Upper lobe of left lung (tissue), 6 donors: ENCODE measurements at places on chromosomes 3 and 15. TPM values are rescaled to one million over a fixed set of nuclear protein-coding genes. Genes with fewer than 3 reads are reported as not detected.

C15orf61 gene
- total RNA-seq, result 2.7 TPM

PP2D1 gene
- not detected for total RNA-seq

DNA sequence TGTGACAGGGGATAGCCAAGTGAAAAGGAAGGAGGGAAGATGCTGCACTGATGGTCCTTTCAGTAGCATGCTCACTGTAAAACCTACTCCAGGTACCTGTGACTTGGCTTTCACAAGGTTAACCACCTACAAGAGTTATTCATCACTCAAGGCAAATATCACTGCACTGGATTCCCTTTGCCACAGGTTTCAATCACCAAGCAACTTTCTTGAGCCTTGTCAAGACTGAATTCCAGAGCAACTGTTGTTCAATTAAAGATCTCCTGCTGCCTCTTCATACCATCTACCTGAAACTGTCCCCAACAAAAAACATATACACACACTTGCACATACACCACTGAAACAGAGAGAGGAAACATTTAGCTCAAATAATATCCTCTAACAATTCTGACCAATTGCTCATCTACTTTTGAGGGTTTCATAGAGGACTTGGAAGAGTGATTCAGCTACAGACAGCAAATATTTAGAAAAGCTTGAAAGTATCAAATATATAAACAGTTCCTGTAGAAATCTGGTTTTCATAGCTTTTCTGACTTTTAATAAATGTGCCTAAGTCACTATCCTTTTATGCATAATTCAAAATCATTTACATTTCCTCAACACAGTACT, 6.5 kb downstream of the IGF2BP2 start:
- no peaks in the 10 kb centered on the region for H3K27me3 ChIP-seq
- H3K4me1 ChIP-seq, result peaks cover 19% of the 10 kb centered on the region
- no peak overlapping the region for H3K4me3 ChIP-seq
- DNase-seq, result no peak
- H3K27ac ChIP-seq, result no peak overlapping the region

- H3K4me3 ChIP-seq, result no peak overlapping the region
- no peaks in the 10 kb centered on the region for H3K4me1 ChIP-seq
- no peak overlapping the region for H3K27ac ChIP-seq
- H3K36me3 ChIP-seq, result no peaks in the 10 kb centered on the region
Observed at GRCh38 chr3:113039546-113039945, 48.8 kb downstream of the GTPBP8 start.

- no peaks in the 10 kb centered on the region for H3K36me3 ChIP-seq
- H3K4me3 ChIP-seq, result no peak overlapping the region
- H3K27me3 ChIP-seq, result no peaks in the 10 kb centered on the region
- no peak for DNase-seq
Observed at GRCh38 chr3:168859574-168859973, 763.9 kb upstream of the GOLIM4 start.

DNA sequence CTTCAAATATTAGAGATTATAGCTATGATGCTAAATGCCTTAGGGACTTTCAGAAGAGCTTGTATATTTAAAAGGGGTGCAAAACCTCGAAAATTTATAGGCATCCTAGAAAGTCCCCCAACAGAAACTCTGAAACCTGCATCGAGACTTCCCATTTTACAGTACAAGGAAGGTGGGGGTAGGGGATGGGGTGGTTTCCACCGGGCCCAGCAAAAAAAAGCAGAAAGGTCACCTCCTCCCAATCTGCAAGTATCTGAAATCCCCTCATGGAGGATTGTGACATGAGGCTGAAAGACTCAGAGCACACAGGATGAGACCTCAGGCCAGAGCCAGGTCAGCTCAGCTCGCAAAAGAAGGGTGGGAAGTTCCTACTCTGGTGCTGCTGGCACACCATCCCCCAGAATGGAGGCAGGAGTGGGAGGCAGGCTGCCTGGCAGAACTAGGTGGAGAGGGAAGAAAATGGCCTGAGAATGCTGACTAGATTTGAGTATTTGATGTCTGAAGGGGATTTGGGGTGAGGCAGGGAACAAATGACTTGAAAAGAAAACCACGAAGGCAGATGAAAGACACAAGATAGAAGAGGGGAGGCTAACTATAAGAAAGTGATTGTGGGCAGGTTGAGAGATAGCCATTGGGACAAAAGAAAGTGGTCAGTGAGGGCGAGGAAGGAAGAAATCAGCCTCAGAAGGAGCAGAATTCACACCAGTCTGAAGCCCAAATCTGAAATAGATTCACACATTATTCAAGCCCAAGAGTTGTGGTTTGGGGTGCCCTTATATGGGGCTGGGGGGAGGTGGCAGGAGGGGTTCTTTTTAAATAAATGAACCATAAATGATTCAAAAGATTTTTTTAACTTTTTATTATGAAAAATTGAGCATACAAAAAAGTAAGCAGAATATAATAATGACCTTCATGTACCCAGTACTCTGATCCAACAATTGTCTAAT, 22.5 kb upstream of the TSC22D2 start:
- H3K27ac ChIP-seq, result no peak overlapping the region
- no peak for DNase-seq
- H3K27me3 ChIP-seq, result no peaks in the 10 kb centered on the region

DNA sequence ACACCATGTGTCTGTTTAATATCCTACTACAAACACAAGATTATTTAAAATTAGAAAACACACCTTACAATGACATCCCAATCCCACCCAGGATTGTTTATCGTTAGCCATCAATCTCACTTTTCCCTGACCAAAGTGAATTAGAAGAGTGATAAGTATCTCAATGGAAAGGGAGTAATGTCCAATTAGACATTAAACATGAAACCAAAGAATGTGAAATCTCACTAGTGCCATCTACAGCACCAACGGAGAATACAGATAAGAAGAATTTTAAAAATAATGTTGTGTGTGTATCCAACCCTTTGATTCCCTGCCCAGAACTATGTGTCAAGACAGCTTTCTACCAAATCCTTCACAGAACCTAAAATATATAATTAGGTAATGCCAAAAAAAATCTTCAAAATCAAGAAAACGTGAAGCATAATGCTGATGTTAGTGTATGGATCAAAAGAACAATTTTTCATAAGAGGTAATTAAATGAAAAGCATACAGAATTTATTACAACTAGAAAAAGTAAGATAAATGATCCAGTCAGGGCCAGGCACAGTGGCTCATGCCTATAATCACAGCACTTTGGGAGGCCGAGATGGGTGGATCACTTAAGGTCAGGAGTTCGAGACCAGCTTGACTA, 64.2 kb downstream of the SCAPER start:
- no peaks in the 10 kb centered on the region for H3K27me3 ChIP-seq
- DNase-seq, result no peak
- no peak overlapping the region for H3K4me3 ChIP-seq
- no peaks in the 10 kb centered on the region for H3K36me3 ChIP-seq

DNA sequence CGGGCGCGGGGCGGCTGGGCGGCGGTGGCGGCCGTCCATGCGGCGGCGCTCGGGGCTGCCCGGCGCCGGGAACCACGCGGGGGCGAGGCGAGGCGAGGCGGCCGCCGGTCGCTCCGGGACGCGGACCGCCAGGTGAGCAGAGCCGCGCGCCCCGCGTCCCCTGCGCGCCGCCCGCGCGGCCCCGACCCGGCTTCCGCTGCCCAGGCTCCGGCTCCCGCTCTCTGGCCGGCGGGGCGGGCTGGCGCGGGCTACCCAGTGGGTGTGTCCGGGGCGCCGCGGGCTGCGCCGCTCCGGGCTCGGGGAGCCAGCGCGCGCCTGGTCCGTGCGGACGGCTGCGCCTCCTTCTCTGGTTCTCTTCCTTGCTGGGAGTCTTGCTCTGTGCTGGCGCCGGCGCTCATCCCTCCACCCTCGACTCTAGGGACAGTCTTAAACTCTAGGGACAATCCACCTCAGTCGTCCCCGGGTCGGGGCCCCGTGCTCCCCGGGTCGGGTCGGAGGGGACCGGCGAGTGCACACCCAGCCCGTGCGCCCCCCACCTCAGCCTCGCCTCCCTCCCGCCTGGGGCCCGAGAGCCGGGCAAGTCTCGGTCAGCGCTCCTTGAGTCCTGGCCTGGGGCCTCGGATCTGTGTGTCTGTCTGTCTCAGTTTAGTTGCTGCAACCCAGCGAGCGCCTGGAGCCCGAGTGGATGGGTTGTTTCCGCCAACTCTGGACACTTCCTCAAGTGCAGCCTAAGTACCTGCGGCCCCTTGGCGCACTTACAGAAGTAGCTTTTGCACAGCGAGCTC, 488 bp downstream of the THSD4 start:
- H3K36me3 ChIP-seq, result no peaks in the 10 kb centered on the region
- H3K27ac ChIP-seq, result peak overlapping the region; percentile 59
- peak; percentile 73 for DNase-seq
- no peaks in the 10 kb centered on the region for H3K27me3 ChIP-seq

- no peak overlapping the region for H3K4me3 ChIP-seq
- no peaks in the 10 kb centered on the region for H3K27me3 ChIP-seq
- H3K27ac ChIP-seq, result no peak overlapping the region
- no peaks in the 10 kb centered on the region for H3K4me1 ChIP-seq
- peaks cover 11% of the 10 kb centered on the region for H3K36me3 ChIP-seq
- no peak for DNase-seq
Observed at GRCh38 chr3:143060906-143061305, 58.7 kb upstream of the CHST2 start.

DNA sequence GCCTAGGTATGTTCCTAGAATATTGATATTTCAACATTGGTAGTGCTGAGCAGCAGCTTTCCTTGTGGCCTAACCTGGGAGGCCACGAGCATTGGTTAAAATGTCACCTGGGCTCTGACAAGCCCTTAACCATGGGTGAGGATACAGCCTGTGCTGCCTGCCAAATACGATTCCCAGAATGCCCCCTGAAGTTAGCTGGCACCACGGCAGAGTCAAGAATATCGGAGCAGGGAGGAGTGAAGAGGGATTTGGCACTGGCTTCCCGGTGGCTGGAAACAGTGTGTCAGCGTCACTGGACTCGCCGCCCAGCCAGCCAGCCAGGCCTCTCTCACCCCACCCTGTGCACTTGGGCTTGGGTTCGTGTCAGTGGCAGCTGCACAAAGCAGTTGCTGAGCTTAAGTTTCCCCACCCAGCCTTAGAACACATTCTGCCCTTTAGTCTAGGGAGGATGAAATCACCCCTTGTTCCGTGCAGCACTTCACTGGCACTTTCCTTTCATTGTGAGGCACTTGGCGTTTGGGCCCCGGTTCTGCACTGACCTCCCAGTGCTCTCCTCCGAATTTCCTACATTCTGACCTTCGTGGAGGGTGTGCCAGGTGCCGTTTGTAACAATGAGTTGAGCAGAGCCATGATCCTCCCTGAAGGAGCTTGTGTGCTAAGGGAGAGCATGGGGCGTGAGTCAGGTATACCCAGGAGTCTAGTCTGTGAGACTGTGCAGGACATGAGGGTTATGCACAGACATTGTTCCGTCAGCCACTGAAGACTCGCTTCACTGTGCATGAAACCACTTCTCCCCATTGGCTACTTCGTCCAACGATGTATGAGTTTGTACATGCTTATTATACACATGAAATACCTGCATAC, 152.8 kb upstream of the BHLHE40 start:
- H3K4me3 ChIP-seq, result no peak overlapping the region
- peak; percentile 87 for DNase-seq
- H3K36me3 ChIP-seq, result peaks cover under 1% of the 10 kb centered on the region
- H3K27ac ChIP-seq, result peak overlapping the region; percentile 78

DNA sequence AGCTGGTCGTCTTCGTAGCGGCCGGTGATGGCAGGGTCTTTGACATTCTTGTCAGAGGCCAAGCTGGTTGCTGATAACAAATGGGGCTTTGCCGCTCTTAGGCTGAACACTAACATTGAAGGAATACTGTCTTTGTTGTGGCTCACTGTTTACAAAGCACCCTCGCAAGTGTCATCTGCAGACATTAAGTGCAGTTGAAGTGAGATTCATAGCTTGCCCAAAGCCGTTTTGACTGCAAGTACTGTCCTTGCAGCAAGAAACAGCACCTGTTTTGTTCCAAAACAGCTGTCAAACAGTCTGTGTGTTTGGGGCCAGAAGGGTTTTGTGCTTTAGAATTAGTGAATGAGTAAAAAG, 568 bp downstream of the SENP2 start:
- H3K36me3 ChIP-seq, result peaks cover 6% of the 10 kb centered on the region
- peak overlapping the region; percentile 96 for H3K27ac ChIP-seq
- H3K4me1 ChIP-seq, result peaks cover 34% of the 10 kb centered on the region
- DNase-seq, result no peak
- H3K27me3 ChIP-seq, result no peaks in the 10 kb centered on the region
- peak overlapping the region; percentile 85 for H3K4me3 ChIP-seq
